ENCODE measurements at places on chromosomes 11 and 22. TPM values are rescaled to one million over a fixed set of nuclear protein-coding genes. Genes with fewer than 3 reads are reported as not detected.

UBQLNL gene
- 0.69 TPM for total RNA-seq

AGBL2 gene
- 5.6 TPM for total RNA-seq

POLDIP3 gene
- total RNA-seq = 67.9 TPM

KCNJ1 gene
- 175 TPM for total RNA-seq

PRG2 gene
- total RNA-seq = 0.22 TPM

APOA4 gene
- total RNA-seq = not detected

PGA5 gene
- 0.35 TPM for total RNA-seq

SLC6A5 gene
- not detected for total RNA-seq

PRPF19 gene
- total RNA-seq = 72.1 TPM

TSKU gene
- 27.3 TPM for total RNA-seq

SC5D gene
- total RNA-seq = 26.6 TPM

MRPL40 gene
- 30.0 TPM for total RNA-seq

CHADL gene
- total RNA-seq = 2.7 TPM

DEUP1 gene
- total RNA-seq = 0.57 TPM

CLNS1A gene
- total RNA-seq = 79.3 TPM

DLAT gene
- 33.1 TPM for total RNA-seq

ZNF215 gene
- total RNA-seq = 6.4 TPM
